ENCODE measurements at places on chromosomes 7 and 10.

DNA sequence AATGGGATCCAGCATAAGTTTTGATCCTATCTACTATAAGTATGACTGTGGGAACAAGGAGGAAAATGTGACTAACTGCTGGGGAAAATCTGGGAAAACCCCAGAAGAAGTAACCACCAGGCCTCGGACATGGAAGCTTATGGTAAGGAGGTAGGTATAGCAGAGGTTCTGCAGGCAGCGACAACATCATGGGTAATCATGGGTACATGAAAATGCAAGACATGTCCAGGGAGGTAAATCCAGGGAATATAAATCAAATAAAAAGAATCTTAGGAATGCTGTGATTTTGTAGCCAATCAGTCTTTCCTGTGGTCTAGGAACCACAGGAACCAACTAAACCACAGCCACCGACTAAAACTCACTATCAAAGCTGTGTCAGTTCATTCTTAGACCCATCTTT is 168.3 kb upstream of the NPY start:
- H3K27me3 ChIP-seq = no peaks in the 10 kb centered on the region
- H3K4me3 ChIP-seq = no peak overlapping the region
- H3K4me1 ChIP-seq = no peaks in the 10 kb centered on the region
- no peak overlapping the region for H3K27ac ChIP-seq
- DNase-seq = no peak

DNA sequence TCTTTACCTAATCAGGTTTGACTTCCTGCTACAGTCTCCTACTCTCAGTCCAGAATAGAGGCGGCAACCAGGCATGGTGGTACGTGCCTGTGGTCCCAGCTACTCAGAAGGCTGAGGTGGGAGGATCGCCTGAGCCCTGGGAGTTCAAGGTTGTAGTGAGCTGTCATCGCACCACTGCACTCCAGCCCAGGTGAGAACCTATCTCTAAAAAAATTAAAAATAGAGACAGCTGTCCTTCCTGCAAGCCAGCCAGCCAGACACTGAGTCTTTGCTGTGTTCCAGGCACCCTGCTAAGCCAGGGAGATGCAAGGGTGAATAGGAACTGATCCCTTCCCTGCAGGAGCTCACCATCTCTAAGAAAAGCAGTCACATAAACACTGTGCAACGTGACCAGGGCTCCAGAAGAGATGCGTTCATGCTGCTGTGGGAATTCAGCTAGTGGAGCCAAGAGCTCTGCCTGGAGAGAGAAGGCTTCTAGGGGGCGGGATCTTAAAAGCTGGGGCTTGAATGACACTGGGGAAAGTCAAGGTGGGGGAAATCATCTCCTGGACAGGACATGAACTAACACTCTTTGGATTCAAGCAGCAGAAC is 22.1 kb upstream of the SLIT1 start:
- H3K4me3 ChIP-seq = no peak overlapping the region
- no peaks in the 10 kb centered on the region for H3K4me1 ChIP-seq
- H3K36me3 ChIP-seq = no peaks in the 10 kb centered on the region
- no peaks in the 10 kb centered on the region for H3K27me3 ChIP-seq
- no peak for DNase-seq

GRCh38 chr10:27169849-27170248 is 14.7 kb downstream of the MASTL start:
- no peak overlapping the region for H3K4me3 ChIP-seq
- H3K4me1 ChIP-seq = no peaks in the 10 kb centered on the region
- H3K36me3 ChIP-seq = peaks cover 81% of the 10 kb centered on the region
- no peak overlapping the region for H3K27ac ChIP-seq
- no peaks in the 10 kb centered on the region for H3K27me3 ChIP-seq

DNA sequence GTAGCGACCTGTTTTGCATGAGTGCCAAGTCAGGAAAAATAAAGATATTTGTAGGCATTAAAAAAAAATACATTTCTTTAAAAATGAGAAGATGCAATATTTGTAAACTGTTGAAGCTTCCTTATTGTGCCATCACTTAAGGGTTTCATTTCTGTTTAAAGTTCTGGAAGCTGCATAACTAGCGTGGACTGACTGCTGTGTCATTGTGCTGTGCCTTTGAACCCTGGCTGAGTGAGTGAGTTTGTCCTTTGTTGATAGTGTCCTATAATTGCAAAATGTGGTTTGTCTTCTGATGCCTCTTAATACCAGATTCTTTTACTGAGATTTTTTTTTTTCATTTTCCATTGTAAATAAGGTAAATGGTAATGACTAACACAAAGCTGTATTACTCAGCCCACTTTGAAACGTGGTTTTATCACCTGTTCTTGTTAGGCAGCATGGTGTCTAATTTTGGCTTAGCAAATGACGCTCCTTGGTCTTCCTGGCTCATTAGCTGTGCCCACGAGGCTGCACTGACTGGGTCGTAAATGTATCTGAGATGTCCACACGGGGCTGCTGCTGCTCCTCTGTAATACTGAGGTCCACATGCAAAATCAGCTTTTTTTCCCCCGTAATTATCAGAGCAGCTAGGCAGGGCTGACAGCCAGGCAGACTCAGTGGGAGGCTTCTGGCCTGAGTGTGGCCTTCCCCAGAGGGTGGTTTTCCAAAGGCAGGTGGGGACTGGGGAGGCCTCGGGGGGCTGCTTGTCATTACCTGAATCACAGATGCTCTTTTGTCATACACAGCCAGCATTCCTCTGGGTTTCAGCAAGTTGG is 14.8 kb downstream of the ZSCAN25 start:
- no peaks in the 10 kb centered on the region for H3K4me1 ChIP-seq
- no peaks in the 10 kb centered on the region for H3K27me3 ChIP-seq
- H3K36me3 ChIP-seq = peaks cover 44% of the 10 kb centered on the region
- H3K27ac ChIP-seq = no peak overlapping the region
- peak; percentile 47 for DNase-seq
- H3K4me3 ChIP-seq = no peak overlapping the region

GRCh38 chr7:7761974-7762779 is 43.8 kb upstream of the RPA3 start:
- no peaks in the 10 kb centered on the region for H3K4me1 ChIP-seq
- H3K27me3 ChIP-seq = no peaks in the 10 kb centered on the region
- DNase-seq = no peak
- no peak overlapping the region for H3K4me3 ChIP-seq
- no peaks in the 10 kb centered on the region for H3K36me3 ChIP-seq

DNA sequence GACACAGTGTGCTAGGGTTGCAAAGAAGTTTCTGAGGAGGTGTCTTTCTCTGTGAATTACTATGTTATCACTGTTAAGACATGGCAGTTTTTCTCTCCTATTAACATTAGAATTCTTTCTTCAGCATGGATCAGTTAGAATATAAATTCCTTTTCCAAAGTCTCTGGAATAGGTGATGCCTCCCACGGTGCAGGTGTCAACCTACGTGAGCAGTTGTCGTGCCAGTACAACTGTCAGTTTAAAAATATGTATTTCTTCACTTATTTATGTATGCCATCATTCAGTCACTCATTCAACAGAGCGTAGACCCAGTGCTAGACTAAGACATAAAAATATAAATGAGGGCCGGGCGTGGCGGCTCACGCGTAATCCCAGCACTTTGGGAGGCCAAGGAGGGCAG is 83.5 kb downstream of the TACC2 start:
- no peaks in the 10 kb centered on the region for H3K4me1 ChIP-seq
- no peak overlapping the region for H3K4me3 ChIP-seq
- H3K27me3 ChIP-seq = no peaks in the 10 kb centered on the region
- H3K36me3 ChIP-seq = no peaks in the 10 kb centered on the region
- DNase-seq = no peak
- H3K27ac ChIP-seq = no peak overlapping the region

DNA sequence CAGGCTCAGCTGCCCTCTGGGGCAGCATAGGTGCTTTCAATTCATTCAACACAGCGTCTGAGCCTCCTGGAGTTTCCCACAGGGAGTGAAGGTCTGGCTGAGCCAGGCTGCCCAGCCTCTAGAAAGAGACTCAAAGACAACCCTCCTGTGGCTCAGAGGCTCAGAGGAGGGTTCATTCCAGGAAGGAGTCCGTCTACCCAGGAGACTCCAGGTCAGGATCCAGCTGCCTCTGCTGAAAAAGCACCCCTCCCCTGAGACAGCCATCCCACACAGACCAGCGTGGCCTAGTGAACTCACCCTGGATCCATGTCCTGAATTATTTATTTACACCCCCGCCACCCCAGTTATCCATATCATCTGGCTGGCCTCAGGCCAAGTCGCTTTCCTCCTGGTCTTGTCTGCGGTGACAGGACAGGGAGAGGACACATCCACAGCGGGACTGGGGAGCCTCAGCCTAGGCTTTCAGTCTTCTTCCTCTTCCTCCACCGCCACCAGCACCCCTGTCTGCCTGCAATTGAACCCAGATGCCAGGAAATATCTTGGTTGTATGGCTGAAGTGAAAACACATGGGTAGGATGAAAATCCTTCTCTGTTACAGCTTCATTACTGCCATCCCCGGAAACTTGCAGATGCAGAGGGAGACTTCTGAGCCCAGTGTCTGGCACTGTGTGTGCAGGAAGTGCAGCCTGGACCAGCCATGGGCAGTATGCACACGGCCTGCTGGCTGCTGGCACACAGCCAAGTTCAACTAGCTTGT is 44.0 kb upstream of the COL13A1 start:
- H3K4me1 ChIP-seq = no peaks in the 10 kb centered on the region
- H3K36me3 ChIP-seq = no peaks in the 10 kb centered on the region
- no peak overlapping the region for H3K4me3 ChIP-seq
- no peak for DNase-seq
- no peak overlapping the region for H3K27ac ChIP-seq

Measured in H9 (cell line).